ENCODE measurements at places on chromosomes 3 and 15.

GRCh38 chr3:185925353-185925752 lies 12.5 kb downstream of the TRA2B start:
- no peak for DNase-seq

DNA sequence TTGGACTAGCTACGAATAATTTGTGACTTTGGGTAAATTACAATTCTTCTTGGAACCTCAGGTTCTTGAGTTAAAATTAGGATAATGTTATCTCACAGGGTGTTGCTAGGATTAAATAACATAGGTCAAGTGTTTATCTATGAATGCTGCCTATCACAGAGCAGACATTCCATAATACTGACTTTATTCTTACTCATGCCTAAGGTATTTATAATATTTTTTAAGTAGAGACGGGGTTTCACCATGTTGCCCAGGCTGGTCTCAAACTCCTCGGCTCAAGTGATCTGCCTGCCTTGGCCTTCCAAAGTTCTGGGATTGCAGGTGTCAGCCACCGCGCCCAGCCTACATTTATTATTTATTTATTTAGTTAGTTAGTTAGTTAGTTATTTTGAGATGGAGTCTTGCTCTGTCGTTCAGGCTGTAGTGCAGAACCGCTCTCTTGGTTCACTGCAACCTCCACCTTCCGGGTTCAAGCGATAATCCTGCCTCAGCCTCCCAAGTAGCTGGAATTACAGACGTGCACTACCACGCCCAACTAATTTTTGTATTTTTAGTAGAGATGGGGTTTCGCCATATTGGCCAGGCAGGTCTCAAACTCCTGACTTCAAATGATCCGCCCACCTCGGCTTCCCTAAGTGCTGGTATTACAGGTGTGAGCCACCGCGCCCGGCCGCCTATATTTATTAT lies 741 bp upstream of the ZNF106 start:
- DNase-seq, result no peak

GRCh38 chr3:101027286-101027685 lies 34.1 kb upstream of the ABI3BP start:
- no peak for DNase-seq

- DNase-seq, result no peak
Measured at GRCh38 chr3:175410251-175410650, 551.1 kb downstream of the NAALADL2 start.

DNA sequence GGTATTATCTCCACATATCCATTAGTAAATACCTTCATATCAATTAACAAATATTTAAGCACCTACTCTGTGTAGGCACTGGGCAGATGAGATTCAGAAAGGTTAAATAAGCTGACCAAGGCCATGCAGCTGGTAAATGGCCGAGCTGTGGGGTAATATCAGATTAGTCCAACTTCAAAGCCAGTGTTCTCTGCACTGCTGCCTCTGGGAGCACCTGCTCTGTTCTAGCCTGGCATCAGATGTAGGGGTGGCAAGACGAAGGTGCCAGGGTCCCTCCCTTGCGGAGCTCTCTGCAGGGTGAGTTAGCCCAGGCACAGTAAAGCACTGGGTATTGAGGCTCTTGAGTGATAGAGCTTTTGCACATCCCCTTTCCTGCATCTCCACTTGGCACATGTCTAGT lies 5.5 kb downstream of the TATDN2 start:
- no peak for DNase-seq

GRCh38 chr15:89330119-89330518 lies 4.5 kb downstream of the POLG start:
- DNase-seq, result no peak

DNA sequence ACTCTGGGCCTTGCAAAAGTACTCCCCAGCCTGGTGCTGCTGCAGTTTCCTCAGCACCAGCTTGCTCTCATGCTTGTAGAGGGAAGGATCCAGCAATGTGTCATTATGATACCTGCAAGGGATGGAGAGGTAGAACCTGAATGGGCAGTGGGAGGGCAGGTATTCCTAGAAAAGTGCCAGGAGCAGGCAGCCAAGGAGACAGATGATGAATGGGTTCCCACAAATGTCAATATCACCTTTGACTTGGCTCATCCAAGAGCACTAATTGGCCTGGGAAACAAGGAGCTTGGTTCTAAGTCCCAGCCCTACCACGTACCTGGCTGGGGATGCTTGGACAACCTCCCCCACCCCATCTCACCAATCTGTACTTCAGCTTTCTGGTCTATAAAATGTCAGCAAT lies 9.4 kb downstream of the CILP start:
- peak; percentile 18 for DNase-seq

DNA sequence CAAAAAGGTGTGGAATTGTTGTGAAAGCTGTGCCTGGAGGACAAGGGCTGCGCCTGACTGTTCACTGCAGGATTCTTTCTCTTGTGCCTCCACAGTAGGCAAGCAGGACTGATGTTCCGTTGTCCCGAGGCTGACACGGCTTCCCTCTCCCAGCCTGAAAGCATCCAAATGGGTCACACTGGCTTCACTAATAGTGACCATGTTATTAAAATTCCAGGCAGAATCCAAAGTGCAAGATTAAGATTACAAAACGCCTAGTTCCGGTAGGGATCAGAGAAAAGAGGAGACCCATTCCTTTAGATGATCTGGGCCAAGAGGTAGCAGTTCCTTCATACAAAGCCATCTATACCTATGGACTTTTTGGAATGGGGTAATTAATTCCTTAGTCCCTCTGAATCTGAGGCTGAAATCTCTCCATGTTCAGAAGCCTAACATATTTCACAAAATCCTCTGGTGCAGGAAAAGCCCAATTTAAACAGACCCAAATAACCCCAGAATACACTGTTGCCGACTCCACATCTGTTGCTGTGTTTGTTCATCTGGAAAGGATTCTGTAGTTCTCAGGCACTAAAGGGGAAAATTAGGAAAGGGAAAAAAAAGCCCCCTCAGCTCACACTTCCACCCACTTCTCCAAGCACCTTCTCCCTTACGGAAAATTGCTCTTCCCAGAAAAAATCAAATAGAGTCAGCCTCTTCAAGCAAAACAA lies 145.9 kb downstream of the RORA start:
- no peak for DNase-seq

- DNase-seq, result no peak
Measured at GRCh38 chr15:101368086-101368780, 73.2 kb upstream of the SNRPA1 start.

DNA sequence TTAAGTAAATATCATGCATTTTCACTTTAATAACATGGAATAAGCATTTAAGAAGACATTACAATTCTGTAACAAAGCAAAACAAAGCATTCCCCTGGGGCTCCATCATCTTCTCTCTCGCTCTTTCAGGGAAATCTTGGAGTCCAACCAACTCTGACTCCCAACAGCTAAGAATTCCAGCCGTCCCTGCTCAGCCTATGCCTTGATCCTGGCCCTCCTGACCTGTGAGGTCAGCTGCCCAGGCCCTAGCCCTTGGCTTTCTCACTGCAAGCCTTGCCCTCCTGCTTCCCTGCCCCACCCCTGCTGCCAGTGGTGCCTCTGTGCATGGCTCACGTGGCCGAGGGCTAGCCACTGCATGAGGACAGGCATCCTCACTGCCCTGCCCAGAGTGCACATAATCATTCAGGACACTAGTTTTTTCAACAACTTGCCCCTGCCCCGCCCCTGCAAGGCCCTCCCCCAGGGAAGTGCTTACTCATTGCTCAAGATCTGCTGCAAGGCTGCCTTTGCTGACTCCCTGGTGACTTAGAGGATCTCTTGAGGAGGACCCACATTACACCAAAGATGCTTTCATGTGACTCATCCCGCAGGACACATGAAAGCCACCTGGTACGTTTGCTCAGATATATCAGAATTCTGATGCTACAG lies 37.6 kb downstream of the MTMR10 start:
- no peak for DNase-seq

DNA sequence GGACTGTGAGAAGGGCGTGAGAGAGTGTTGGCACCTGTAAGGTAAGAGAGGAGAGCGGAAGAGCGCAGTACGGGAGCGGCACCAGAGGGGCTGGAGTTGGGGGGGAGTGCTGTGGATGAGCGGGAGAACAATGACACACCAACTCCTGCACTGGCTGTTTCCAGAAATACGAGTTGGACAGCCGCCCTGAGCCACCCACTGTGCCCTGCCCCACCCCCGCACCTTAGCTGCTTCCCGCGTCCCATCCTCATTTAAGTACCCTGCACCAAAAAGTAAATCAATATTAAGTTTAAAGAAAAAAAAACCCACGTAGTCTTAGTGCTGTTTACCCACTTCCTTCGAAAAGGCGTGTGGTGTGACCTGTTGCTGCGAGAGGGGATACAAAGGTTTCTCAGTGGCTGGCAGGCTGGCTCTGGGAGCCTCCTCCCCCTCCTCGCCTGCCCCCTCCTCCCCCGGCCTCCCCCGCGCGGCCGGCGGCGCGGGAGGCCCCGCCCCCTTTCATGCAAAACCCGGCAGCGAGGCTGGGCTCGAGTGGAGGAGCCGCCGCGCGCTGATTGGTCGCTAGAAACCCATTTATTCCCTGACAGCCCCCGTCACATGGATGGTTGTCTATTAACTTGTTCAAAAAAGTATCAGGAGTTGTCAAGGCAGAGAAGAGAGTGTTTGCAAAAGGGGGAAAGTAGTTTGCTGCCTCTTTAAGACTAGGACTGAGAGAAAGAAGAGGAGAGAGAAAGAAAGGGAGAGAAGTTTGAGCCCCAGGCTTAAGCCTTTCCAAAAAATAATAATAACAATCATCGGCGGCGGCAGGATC lies at the start of gene SOX2:
Gene SOX2 (plus strand): TSS at position 601 of the 811 bp plus-strand sequence. CDS start 436 bp downstream, outside the sequence.
- peak; percentile 94 for DNase-seq

- no peak for DNase-seq
Measured at GRCh38 chr3:55488398-55489055, 1.4 kb upstream of the WNT5A start.

DNA sequence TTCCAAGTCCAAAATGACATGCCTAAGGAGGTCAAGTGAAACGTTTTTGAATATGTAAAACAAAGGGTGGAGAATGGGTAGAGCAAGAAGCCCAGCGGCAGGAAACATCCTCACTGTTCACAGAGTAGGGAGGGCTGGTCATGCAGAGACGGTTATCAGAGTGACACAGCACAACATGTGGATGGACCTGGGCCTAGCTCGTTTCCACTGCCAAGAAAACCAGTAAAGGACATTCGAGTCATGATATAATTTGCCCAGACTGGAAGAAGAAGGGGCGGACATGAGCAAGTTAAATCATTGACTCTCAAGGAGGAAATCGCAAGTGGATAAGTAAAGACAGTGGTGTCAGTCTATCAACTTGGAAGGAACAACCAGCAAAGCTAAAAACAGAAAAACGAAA lies 89.3 kb downstream of the LRIG1 start:
- no peak for DNase-seq

- DNase-seq, result no peak
Measured at GRCh38 chr3:150265305-150265704, 142.8 kb upstream of the TSC22D2 start.

DNA sequence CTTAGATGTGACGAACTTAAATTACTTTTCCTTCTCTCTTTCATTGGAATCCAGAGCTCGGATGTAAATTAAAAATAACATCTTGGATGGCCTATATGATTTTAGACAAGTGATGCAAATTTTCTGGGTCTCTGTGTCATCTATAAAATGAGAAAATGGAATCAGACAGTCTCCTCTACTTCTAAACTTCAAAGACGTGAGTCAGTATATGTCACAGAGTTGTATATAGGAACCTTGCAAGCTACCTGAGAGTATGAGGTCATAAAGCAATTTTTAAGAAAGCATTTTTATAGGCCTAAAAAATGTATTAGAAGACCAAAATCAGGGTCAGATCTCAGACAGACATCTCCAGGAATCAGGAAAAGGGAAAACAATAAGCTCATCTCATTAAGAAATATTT lies 128.3 kb downstream of the TBL1XR1 start:
- DNase-seq, result no peak

DNA sequence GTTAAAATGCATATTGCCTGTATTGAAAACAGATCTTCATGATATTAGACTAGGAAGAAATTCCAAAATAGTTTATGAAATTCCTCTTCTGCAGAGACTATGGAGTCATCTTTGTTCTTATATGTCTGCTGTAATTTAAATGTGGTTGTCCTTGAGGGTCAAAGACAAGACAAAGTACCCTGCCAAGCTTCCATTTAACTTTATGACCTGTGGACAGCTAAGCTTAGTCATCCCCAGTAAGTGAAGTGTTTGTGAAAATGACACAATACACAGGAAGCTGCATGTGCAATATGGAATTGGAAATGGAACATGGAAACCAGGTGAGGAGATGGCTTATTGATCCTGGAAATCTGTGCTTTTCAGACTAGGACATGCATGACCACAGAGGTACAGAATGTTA lies 68.5 kb upstream of the GBE1 start:
- DNase-seq, result no peak

GRCh38 chr3:139944256-139944910 lies 9.4 kb downstream of the CLSTN2 start:
- peak; percentile 22 for DNase-seq

- DNase-seq, result no peak
Measured at GRCh38 chr3:47794544-47794943, 8.4 kb upstream of the DHX30 start.

- no peak for DNase-seq
Measured at GRCh38 chr15:67762610-67763368, 62.5 kb upstream of the SKOR1 start.

DNA sequence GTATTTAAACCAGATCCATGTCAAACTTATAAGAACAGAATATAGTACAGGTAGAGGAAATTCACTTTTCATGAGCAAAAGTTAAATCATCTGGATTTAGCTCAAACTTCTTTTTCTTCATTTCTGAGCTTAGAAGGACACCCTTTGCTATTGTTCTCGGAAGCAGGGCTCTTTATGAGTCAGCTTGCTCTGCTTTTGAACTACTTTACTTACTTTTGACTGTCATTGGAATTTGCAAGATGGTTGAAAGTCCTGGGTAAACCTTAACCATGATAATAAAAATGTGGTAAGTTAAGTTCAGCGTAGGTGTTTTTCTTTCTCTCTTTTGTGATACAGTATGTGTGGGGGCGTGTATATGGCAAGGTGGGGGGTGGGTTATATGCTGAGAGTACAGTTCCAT lies 312.7 kb upstream of the DPH6 start:
- no peak for DNase-seq

DNA sequence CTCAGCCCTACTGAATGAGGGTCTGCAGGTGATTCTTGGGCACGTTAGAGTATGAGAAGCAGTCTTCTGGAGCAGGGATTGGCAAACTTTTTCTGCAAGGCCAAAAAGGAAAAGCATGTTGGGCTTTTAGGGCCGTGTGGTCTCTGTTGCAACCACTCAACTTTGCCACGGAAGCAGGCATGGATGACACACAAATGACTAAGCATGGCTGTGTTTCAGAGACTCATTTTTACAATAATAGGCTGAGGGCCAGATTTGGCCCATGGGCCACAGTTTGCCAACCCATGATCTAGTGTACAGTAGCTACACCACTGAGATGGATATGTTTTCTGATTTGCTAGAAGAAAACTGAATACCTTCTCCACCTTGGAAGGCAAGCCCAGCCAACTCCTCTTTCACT lies 66.1 kb upstream of the PRICKLE2 start:
- peak; percentile 17 for DNase-seq

GRCh38 chr15:76064375-76064774 lies 4.6 kb downstream of the TMEM266 start:
- no peak for DNase-seq

- peak; percentile 81 for DNase-seq
Measured at GRCh38 chr3:113070681-113071113, 79.9 kb downstream of the GTPBP8 start.

- no peak for DNase-seq
Measured at GRCh38 chr3:45628746-45629145, 34.2 kb downstream of the LIMD1 start.

Measured in NCI-H446 treated with DMSO at 0.1 percent for 48 hours (cell line).